ENCODE measurements at places on chromosomes 7 and 10.
A peak's percentile ranks its signal among the peaks of the same experiment; 100 is the strongest.

GRCh38 chr10:127534496-127534895, 14.6 kb upstream of the NPS start:
- no peak for DNase-seq

DNA sequence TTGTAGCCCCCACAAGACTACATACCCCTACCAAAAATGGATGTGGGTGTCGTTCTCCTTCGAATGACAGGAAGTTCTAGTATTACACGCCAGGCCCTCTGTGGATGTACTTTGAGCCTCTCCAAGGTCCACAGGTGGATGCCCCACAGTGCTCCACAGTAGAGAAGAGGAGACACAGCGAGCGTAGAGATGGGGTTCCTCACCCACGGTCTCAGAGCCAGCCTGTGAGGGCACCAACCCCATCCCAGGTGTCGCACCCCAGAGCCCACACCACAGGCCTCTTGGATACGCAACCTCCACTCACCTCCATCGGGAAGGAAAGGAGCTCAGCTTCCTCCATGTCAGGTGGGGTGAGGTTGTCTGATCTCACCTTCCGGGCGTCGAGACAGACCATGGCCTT, 2.3 kb downstream of the CPA5 start:
- DNase-seq: no peak

GRCh38 chr7:144547888-144548287, 144.4 kb upstream of the NOBOX start:
- DNase-seq: no peak

GRCh38 chr10:35889971-35890675, 248.0 kb upstream of the FZD8 start:
- DNase-seq: no peak

GRCh38 chr10:1273372-1274105, 217.4 kb downstream of the WDR37 start:
- no peak for DNase-seq

DNA sequence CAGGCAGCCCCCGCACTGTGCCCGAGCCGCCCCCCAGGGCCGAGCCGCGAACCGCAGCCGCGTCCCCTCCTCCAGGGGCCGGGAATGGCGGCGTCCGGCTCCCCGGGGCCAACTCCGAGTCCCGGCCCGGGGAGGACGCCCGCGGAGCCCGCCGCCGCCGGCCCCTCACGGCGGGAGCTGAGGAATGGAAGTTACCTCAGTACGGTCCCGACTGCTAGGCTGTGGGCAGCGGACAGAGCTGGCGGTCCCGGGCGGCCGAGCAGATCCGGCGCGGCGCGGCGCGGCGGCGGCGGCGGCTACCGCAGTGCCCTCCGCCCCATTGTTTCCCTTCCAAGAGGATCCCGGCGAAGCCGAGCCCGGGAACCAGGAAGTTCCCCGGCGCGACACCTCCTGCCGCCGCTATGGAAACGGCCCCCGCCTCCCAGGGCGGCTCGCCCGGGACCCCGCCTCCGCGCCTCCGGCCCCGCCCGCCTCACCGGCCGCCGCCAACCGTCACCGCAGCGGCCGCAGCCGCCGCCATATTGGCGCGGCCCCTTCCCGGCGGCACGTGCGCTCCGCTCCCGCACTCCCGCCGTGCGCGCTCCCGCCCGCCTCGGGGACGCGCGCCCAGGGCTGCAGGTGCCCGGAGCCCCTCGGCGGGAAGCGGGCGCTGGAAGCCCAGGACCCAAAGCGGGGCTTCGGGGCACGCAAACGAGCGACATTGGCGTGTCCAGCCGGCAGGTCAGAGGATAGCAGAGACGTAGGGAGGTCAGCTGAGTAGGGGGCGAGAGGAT, at the start of gene USP6NL:
USP6NL (minus strand) TSS at position 403 of the 773 bp plus-strand sequence. CDS start 14,016 bp downstream, outside the sequence.
- DNase-seq: peak; percentile 51

- DNase-seq: no peak
These were observed 4.1 kb downstream of the ACBD7 start for GRCh38 chr10:15084502-15084922.

GRCh38 chr10:110901954-110902819, 16.8 kb downstream of the BBIP1 start:
- DNase-seq: no peak

- no peak for DNase-seq
These were observed 211.4 kb downstream of the SEC23IP start for GRCh38 chr10:120103738-120104560.

DNA sequence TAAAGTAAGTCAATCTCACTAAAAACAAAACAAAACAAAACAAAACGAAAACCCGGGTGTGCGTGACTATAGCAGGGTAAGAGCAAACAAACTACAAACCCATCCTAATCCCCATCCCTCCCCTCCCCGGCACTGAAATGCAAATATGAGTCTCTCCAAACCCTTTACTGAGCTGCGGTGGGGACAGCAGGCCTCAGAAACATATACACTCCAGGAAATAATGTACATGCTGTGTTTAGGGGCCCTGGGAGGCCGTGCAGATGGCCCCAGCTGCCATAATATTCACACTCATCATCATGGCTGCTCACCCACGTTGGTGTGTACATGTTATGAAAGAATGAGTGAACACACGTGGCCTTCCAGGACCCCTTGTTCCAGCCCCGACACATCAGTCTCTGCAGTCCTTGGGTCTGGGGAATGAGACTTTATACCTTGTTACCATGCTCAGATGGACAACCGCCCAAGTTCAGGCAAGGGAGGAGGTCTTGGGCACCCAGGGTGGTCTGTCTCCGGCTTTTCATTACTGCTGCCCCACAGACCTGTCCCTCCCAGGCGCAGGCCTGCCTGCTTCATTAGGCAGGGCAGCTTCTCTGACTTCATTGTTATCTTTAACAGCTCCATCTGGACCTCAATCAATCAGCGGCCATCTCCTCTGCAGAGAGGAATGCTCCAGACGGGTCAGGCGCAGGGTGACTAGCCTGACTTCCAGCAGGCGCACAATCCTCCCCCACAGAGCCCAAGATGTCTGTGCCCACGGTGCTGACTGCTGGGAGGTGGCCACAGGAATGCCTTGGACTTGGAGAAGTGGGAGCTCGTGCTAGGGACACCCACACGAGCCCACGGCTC, 20.6 kb downstream of the HSPA12A start:
- no peak for DNase-seq

DNA sequence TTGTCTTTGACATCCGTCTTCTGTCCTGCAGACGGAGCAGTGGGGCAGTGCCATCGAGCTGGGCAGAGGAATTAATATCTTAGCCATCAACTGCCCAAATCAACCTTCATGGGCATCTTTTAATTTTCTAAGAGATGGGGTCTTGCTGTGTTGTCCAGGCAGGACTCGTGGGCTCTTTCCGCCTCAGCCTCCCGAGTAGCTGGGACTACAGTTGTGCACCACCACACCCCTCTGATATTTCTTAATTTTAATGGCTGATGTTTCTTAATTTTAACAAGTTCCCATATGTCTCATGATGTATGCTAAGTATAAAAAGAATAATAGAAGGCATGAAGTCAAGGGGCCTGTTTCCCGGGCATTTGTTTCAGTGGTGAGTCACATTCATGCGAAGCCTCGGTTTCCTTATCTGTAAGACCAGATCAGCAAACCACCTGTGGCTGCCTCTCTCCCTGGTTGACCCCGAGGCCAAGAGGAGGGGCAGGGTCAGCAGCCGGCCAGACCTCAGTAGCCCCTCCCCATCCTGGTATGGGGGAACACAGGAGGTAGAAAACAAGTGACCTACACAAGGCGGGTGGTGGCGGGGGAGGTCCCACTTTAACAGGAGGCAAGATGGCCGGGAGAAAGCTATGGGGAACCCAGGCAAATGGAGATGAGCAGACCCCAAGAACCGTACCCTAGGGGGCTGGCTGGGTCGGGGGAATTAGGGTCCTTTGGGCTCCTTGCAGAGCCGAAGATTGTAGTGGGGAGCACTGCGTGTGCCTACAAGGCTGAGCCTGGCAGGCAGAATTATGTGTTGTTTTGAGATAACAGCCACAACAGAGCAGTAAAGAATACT, 85.5 kb downstream of the CUX1 start:
- DNase-seq: no peak

DNA sequence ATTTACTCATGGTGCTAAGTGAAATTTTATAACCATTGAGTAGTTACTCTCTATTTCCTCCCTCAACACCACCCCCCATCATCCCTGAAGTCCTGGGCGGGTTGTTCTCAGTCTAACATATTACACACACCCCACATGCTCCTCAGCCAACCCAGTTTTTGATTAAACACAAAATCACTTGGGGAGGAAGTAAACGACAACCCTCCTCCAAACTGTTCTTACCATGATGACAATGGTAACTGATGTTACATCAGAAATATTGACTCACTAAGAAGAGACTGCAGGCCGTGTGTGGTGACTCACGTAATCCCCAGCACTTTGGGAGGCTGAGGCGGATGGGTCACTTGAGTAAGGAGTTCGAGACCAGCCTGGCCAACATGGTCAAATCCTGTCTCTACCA, 44.2 kb downstream of the RAB11FIP2 start:
- DNase-seq: no peak

DNA sequence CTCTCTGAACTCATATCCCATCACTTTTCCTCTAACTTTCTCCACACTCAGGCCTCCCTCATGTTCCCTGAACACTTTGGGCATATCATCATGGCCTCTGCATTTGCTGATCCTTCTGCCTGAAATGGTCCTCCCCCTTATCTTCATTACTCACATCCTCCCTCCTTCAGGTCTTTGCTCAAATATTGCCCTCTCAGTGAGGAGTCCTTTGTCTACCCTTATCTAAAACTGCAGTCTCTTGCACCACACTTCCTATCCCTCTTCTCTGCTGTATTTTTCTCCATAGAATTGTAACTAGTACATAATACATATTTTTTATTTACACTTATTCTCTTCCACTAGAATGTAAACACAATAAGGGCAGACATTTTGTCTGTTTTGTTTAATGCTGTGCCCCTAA, 41.7 kb downstream of the DNAJC1 start:
- no peak for DNase-seq

GRCh38 chr7:26035552-26035951, 116.4 kb upstream of the NFE2L3 start:
- no peak for DNase-seq

DNA sequence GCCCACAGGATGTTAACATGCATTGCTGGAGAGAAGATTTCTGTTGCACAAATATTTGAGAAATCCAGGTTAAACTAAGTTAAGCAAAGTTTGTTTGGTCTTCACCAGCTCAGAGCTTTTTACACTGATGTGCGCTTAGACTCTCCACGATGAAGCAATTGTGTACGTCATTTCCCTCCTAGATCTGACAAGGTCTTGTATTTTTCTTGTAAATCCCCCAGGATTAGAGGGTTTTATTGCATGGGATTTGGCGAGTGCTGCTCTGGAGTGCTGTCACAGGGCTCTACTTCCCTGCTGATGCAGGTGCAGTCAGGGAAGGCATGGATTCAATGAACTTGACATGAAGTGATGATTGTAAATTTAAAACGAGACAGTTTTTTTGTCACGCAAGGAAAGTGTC, 173.3 kb downstream of the PDE1C start:
- no peak for DNase-seq

DNA sequence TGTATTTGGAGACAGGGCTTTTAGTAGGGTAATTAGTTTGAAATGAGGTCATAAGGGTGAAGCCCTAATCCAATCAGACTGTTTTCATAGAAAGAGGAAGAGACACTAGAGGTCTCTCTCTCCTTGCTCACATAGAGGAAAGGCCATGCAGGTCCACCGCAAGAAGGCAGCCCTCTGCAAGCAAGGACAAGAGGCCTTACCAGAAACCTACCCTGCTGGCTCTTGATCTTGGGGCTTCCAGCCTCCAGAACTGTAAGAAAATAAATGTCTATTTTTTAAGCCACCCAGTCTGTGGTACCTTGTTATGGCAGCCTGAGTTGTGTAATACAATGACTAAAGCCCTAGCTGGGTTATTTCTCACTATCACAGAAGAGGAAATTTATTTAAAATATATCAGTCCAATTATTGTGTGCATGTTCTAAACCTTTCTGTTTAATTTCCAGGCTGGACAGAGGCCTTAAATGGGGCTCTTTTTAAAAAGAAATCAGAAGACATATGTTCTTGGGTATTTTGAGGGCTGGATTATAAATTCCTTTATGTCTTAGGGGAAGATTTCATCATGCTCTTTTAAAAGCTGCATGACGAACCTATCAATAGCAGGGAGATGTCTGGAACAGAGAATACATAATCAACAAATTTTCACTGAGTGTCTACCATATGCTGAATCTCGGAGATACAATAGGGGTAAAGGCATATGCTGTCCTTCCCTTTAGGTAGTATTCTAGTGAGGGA, 12.9 kb upstream of the TMEM26 start:
- DNase-seq: no peak

DNA sequence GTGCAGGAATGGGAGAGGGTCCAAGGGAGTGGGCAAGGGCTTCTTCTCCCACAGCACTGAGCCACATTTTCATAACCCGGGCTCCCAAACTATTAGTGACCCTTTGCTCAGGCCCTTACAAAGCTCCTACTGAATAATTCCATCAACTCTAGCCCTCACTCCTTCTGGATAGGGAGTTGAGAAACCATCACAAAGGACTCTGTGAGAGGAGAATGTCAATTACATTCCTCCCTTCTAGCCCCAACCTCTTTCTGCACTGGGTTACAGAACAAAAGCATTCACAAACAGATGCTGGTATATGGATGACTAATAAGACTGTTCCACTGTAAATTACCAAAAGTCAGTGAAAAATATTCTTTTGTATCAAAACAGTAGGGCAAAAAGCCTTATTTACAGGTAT, 203.7 kb downstream of the SORCS1 start:
- DNase-seq: no peak

Measured in stimulated activated CD8-positive, alpha-beta memory T cell treated with anti-CD3 and anti-CD28 coated beads, Interleukin-4, amount 100 ng/mL, for 24 hours (primary cell).